Gastroesophageal sphincter (tissue), 4 donors: ENCODE measurements at places on chromosomes 7 and 10.

DNA sequence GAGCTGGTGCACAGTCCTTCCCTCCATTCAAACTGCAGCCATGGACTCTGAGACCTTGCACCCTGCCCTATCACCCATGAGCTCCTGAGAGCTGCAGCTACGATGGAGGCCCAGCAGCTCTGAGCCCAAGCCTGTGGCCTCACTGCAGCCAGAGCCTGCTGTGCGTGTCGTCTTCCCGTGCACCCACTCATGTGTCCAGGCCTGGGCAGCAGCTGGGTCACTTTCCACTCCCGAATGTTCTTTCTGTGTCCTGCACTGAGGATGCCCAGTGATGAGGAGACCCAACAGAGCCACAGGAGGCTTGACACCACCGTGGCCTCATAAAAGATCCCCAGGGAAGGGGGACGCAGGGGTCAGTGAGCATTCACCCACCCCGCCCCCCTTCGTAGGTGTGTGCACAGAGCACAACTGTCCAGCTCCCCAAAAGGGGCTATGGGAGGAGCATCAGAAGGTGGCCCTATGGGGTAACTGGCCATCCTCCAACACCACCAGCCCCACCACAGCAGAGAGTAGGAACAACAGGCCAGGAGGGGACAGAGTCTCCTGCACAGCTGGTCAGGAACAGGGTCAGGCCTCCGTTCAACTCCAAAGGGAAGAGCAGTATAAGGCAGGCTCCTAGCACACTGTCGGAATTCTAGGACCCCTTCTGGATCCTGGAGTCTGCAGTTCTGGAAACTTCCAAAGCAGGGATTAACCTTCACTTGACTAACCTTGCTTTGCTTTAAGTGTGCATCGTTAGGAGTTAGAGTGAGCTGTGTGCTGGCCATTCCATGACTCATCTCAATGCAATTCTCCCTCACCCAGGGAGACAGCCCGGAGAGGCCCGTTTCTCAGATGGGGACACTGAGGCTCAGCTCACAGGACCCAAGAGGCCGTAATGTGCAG lies 52.6 kb downstream of the RASGEF1A start:
- no peak for ATAC-seq

DNA sequence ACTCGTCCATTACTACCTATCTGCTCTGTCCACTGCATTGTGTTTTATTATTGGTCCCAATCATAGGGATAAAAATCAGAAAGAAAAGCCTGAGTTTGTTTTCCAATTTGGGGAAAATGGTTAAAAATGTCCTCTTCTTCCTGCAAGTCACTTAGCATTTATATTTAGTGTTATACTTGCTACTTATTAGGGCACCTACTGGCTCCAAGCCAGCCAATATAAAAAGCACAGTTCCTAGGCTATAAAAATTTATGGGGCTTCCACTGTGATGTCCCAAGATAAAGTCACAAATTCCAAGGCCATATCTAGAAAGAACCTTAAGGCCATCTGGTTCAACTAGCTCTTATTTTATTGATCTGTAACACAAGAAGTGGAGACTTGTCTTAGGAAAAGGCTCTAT lies 3.2 kb downstream of the SLC35B4 start:
- no peak for ATAC-seq

- no peak for ATAC-seq
These were observed 105.3 kb downstream of the NPTX2 start for GRCh38 chr7:98722402-98722801.

DNA sequence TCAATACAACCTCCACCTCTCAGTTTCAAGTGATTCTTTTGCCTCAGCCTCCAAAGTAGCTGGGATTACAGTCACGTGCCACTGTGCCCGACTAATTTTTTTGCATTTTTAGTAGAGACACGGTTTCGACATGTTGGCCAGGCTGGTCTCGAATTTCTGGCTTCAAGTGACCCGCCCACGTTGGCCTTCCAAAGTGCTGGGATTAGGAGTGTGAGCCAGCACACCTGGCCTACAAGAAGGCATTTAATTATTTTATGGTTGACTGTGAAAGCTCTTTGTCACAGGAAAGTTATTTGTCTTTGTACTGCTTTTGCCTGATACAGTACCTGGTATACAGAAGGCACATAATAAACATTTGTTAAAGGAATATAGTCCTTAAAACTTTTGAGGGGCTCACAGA lies 12.9 kb downstream of the MYOZ1 start:
- ATAC-seq: no peak

GRCh38 chr10:130543794-130544193 lies 407.6 kb downstream of the GLRX3 start:
- ATAC-seq: no peak

DNA sequence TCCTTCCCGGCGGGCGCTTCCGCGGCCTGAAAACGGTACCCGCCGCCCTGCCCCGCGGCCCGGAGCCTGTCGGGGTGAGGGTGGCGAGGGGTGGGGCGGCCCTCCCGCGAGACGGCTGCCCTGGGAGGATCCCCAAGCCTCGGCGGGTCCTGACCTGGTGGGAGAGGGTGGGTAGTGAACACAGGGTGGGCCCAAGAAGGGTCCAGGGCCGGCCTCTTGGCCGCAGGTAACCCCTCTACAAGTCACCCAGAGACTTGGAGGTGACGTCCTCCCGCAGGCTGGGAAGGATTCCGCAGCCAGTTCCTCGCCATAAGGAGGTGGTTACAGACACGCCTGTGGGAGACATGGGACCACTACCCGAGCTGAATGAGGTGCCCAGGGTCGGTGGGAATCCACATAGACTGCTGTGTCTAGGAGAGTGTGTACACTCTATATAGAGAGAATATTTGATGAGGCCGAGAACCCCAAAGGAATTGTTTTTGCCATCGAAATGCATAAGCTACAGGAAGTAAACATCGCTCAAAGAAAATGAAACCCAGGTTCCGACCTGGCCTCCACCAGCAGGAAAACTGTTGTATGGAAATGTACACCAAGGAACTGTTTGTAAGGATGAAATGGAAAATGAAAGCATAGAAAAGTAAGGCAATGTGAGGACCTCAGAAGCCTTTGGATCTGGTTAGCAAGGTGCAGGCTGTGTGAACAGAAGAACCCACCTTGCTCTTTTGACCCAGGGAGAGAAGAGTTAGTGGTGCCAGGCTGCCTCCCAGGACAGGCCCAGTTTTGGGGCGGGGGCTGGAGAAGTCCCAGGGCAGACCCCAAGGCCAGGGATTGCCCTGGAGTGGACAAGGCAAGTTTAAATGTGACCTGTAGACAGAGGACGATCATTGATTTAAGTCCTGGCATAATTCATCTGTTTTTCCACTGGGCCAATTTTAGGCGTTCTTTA lies 659 bp downstream of the OPTN start:
- ATAC-seq: peak; percentile 35

GRCh38 chr10:106910666-106911065 lies 253.8 kb downstream of the SORCS1 start:
- ATAC-seq: no peak

DNA sequence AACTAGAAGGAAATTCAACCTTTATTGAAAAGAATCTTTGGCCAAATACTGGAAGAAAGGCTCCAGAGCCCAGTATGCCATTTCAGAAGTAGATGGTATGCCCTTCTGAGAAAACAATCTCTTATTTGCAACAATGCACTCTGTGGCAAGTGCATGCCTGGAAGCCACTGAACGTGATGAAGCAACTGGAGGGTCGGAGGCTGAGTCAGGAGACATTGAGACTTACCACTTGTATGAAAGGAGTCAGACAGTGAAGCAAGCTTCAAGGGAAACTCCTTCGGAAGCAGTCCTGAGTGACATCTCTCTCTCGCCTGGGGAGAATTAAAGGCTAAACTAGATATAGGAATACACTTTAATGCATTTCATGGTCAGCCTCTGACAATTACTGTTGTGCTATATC lies 353.7 kb downstream of the NRG3 start:
- ATAC-seq: no peak

DNA sequence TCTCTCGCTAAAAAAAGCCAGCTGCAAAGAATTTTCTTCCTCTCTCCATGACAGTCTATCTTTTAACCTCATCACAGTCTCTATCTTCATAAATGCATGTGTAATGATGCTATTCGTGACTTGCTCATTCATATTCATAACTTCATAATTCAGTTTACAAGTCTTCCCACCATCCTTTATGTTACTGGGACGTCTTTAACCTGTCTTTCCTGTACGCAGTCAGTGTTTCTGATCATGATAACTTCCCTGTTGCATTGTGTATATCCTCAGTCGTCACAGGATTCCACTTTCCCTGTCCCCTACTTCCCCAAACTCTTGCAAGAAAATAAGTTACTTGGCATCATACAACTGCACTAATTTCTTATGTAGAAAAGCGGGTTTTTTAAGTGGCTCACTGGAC lies 165.6 kb upstream of the ASAH2 start:
- ATAC-seq: no peak

DNA sequence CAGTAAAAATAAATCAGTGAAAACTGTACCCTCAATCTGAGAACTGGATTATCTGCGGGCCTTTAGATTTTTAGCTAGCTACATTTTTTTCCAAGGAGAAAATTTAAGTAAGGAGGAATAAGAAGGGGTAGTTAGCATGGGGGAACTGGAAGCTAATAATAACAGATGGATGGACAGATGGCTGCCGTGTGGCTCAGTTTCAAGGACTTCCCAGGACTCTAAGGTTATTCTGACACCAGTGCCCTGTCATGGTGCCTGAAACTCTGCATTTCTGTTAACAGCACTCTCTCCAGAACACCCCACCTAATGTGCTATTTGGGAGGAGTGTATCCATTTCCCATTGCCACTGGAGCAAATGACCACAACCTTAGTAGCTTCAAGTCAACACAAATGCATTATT lies 75.7 kb upstream of the PDE1C start:
- ATAC-seq: no peak

- no peak for ATAC-seq
These were observed 32.0 kb upstream of the STRIP2 start for GRCh38 chr7:129401967-129402860.

GRCh38 chr10:3636356-3637181 lies 148.4 kb downstream of the KLF6 start:
- ATAC-seq: no peak

DNA sequence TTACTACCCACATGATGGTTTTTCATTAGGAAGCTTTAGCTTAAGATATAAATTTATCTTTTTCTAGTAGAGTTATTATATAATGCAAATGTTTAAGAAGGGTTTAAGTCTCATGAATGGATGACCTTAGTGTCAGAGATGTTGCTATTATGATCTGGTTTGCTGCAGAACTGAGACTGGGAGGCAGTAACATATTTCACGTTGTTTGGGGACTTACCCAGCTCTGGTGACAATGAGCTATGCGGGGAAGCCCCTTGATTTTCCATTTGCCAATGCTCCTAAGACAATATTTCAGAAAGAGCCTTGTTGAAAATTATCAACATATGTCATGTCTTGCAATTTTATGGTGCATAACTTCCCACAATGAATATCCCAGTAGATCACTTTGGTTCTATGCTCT lies 754.6 kb downstream of the REEP3 start:
- ATAC-seq: no peak

- no peak for ATAC-seq
These were observed 563.7 kb downstream of the GRM8 start for GRCh38 chr7:126689037-126689436.

- ATAC-seq: no peak
These were observed 687.3 kb downstream of the KCNMA1 start for GRCh38 chr10:76950354-76950753.

- no peak for ATAC-seq
These were observed 616.6 kb downstream of the XPNPEP1 start for GRCh38 chr10:109306698-109307097.

GRCh38 chr10:45555795-45556194 lies 116.8 kb downstream of the ZFAND4 start:
- no peak for ATAC-seq

- no peak for ATAC-seq
These were observed 183.1 kb upstream of the YAE1 start for GRCh38 chr7:39383136-39383535.

- ATAC-seq: no peak
These were observed 69.5 kb upstream of the AFAP1L2 start for GRCh38 chr10:114473776-114474175.

- no peak for ATAC-seq
These were observed 39.9 kb downstream of the OGDH start for GRCh38 chr7:44646176-44646920.

- no peak for ATAC-seq
These were observed 21.6 kb upstream of the GIMAP8 start for GRCh38 chr7:150428671-150429451.

DNA sequence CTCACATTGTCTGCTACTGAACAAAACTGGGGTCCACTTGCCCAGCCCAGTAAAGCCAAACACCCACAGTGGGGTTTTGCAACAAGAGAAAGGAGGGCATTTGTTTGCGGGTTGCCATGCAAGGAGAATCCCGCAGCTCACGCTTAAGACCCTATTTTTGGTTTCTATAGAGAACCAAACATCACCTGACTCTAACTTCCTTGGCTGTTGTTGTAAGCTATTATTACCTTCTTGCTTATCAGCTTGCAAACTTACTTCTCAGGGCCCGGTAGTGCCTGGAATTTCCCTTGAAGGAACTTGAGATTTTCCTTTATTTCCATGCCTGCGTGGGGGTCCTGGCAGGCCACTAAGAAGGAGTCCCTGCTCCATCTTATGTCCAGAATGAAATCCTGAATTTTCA lies 20.7 kb downstream of the IFIT3 start:
- no peak for ATAC-seq

- ATAC-seq: no peak
These were observed 11.4 kb upstream of the TMEM26 start for GRCh38 chr10:61464461-61465170.

DNA sequence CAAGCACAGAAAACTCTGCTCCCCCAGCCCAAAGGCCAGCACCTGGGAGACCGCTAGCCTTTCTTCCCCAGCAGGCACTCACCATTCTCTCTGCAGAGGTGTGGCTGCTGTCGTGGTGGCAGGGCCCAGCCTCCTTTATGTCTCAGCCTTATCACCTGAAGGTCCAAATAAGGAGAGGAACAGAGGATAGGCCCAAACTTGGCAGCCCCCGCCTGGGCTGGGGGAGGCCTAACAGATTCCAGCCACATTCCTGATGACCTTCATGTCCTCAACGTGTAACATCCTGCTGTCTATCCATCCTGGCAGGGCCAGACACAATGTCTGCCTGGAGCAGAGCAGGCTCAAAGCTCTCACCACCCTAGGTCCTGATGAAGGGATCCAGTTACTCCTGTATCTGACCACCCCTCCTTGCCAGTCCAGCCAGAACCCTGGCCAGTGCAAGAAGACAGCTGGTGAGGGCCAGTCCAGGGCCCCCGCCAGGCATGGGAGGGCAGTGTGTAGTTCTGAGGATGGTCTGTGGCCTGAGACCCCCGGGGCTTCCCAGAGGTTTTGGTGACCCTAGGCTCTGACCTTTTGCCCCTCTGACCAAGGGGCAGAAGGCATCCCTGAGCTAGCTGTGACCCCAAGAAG lies at the start of gene MYL7:
TSS of gene MYL7 (minus strand) at position 112 of the 630 bp plus-strand sequence. CDS start at position 85, 27 bp downstream.
- ATAC-seq: no peak

GRCh38 chr7:84508606-84509005 lies 314.0 kb upstream of the SEMA3A start:
- ATAC-seq: no peak

GRCh38 chr7:128830231-128831177 lies at the start of gene FLNC:
TSS of gene FLNC (plus strand) at chr7:128830406. CDS start at chr7:128830638, 232 bp downstream.
- peak; percentile 54 for ATAC-seq
